ENCODE measurements at places on chromosomes 4 and X. TPM values are rescaled to one million over a fixed set of nuclear protein-coding genes. Genes with fewer than 3 reads are reported as not detected.

FREM3 gene
- total RNA-seq = not detected

DNA sequence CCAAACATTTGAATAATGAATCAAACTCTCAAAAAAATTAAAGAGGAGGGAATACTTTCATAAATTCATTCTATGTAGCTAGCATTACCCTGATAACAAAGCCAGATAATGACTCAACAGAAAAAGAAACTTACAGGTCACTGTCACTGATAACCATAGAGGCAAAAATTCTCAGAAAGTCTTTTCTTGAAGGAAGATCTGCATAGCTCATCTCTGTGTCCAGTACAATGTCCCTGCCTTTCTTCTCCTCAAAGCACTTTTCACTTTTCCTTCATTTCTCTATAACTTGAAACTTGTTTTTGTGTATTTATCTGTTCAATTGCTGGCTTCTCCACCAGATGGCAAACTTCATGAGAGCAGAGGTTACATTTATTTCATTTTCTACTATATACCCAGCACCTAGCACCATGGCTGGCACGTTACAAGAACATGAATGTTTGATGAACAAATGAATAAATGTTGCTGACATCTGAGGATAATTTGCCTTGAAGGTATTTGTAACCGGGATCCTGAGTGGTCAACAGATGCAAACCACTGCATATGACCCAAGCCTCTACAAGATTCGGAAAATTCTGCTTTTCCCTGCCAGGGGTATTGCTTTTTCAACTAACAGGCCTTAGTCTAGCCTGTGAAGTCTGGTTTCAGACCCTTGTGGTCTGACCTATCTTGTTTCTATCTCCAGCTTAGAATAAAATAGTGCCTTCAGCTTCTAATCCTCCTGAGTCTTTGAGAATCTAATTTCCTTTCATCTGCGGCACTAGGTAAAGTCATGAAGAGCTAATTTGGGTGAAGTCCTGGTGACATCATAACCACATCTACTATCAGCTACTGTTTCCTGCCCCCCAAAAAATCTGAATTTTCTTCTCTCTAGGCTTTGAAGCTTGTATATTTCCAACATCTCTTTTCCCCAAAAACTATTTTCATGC, 52.5 kb upstream of the ANTXR2 start:
- DNase-seq = no peak

- no peak for DNase-seq
Measured at GRCh38 chrX:111443946-111444345, 32.0 kb upstream of the DCX start.

GRCh38 chr4:47427935-47428334, 35.6 kb downstream of the COMMD8 start:
- DNase-seq = no peak

GRCh38 chrX:5852941-5853340, 375.7 kb downstream of the NLGN4X start:
- DNase-seq = no peak

GRCh38 chrX:128078545-128078944, 26.3 kb upstream of the ACTRT1 start:
- no peak for DNase-seq

DNA sequence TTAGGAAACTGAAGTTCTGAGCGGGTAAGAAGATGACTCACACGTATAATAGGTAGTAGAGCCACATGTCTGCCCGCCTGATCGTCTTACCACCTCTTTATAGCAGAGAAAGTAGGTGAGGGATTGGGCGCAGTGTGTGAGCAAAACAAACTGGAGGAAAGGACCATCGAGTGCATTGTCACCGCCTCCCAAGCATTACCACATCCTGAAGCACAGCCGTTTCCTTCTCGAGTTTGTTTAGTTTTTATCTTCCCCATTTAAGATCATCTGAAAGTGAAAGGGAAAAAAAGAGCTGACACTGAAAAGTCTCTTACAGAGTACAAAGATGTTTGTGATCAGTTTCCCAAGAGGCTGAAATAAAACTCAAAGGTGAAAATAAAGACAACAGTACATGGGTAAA, 14.8 kb downstream of the PDK3 start:
- DNase-seq = no peak

- no peak for DNase-seq
Measured at GRCh38 chr4:55768291-55768690, 51.3 kb upstream of the EXOC1L start.

GRCh38 chr4:89598602-89599001, 238.4 kb downstream of the SNCA start:
- no peak for DNase-seq

GRCh38 chr4:27844376-27844775, 983.7 kb downstream of the STIM2 start:
- DNase-seq = no peak

DNA sequence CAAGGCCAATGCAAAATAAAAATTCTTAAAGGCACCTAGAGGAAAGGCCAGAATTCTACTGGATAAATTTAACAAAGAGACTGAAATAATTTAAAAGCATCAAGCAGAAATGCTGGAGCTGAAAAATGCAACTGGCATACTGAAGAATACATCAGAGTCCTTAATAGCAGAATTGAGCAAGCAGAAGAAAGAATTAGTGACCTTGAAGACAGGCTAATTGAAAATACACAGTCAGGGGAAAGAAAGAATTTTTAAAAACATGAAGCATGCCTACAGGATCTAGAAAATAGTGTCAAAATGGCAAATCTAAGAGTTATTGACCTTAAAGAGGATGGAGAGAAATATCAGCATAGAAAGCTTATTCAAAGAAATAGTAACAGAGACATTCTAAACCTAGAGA, 371.7 kb downstream of the KLHL13 start:
- no peak for DNase-seq

SSX2 gene
- not detected for total RNA-seq

DNA sequence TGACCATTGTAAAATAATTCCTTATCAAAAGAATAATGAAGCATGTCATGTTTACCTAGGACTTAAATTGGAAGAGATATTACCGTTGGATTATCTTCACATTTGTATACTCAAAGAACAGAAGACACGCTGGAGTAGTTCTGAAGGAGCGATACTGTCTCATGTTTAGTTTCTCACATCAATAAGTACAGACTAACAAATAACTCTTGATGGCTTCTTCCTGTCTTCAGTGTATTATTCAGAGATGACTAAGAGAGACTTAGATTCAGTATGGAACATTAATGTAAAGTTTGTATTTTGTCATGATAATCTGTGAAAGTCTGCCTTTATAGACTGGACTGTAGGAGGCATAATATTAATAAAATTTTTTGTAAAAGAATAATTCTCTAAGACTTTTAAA, 72.7 kb downstream of the SPRY1 start:
- no peak for DNase-seq

ARX gene
- not detected for total RNA-seq

DNA sequence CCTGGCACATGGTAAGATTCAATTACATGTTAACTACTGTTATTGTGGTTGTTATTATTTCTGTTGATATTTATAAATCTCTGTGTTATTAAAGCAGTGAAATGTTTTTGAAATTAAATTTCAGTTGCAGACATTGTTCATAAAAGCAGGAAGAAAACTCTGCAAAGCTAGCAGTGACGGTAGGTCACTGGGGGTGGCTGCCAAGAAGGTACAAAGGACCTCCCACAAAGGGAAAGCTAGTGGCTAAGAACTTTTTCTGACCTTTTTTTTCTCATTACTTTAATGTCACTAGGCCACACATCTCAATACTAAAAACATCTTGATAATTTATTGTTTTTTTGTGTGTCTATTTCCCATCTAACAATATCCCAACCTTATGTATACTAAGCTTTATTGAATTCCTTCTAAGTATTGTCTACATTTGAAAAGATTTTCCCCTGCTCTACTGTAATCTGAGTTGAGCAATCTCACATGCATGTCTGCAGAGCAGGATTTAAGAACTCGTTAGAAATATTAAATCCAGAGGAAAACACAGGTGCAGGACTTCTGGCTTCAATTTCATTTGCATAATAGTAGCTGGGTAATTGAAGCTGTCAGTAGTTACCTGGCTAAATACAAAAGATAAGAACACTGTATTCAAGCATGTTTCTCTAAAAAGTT, 197.3 kb downstream of the CFAP299 start:
- no peak for DNase-seq

DNA sequence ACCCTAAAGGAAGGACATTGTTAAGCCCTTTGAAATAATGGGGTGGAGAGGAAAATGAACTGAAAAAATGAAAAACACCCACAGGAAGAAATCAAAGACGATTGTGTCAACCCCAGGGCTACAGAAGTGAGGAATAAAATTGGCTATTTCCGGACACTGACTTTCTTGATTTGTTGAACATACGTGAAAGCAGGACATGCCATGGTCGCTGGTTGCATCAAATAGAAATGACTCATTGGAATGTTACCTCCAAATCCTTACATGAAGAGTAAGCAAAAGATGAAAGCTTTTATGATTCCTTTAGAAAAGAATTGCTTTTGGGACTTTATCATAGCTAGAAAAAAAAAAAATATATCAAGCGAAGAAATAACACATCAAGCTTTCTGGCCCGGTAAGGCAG, 75.3 kb downstream of the DCUN1D4 start:
- no peak for DNase-seq

STBD1 gene
- 28.5 TPM for total RNA-seq

TMEM35A gene
- total RNA-seq = 0.23 TPM

GRCh38 chr4:39305912-39306677, 60.1 kb downstream of the RFC1 start:
- DNase-seq = no peak

DNA sequence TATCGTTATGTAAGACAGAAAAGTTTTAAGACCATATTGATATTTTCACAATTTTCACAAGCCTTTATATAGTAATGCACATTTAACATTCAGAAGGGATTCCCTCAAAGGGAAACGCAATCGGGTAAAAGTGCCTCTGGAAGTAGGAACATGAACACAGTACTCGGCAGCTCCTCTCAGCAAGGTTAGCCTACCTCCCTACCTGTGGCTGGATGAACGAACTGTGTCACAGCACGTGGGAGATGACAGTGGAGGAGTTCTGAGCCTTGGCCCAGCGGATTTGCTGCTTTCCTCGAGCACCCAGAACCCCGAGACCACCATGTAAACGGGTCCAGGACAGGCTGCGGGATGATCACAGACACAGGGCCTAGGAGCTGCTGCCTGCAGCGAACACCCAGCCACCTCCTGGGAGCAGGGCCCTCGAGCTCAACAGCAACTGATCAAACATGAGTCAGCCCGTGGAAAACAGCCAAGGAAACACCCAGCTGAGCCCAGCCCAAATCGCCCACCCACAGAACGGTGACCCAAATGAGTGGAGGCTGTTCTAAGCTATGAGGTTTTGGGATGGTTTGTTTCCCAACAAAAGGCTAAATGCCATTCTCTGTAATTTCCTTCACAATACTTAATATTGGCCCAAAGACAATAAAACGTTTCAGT, 30.4 kb downstream of the FAT1 start:
- peak; percentile 84 for DNase-seq

ARHGEF38 gene
- not detected for total RNA-seq

WDFY3 gene
- total RNA-seq = 46.5 TPM

DNA sequence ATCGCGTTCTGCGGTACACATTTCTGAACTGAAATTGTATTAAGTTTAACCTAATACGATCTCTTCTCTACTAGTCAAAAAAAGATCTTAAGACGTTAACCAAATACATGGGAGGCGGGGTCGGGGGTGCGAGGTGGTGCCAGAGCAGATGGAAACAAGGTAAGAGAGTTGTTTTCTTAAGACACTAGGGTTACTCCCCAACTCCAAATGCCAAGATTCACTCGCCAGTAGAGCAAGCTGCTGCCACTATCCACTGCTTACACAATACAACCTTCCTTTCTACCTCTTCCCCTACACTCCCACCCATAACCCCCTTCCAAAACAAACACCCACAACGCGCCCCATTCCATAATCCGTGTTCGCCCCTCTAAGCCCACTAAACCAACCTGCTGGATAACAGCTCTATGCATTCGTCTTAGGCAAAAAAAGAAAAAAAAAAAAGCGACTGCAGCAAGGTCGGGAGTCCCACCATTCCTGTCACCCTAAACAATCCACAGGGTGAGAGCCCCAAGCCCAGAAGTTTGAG, 1.3 kb downstream of the LCORL start:
- DNase-seq = peak; percentile 9

GRCh38 chr4:78764498-78764961, 11.6 kb upstream of the BMP2K start:
- DNase-seq = no peak

ATP11C gene
- total RNA-seq = 5.6 TPM

- no peak for DNase-seq
Measured at GRCh38 chr4:43411226-43411625, 518.7 kb downstream of the GRXCR1 start.

ABCG2 gene
- total RNA-seq = 2.2 TPM

OPN1MW2 gene
- total RNA-seq = not detected

GRCh38 chrX:153029875-153030274, 26.4 kb upstream of the PNMA3 start:
- DNase-seq = peak; percentile 45

SPANXB1 gene
- total RNA-seq = not detected

GRCh38 chr4:113998531-113998930, 19.1 kb upstream of the ARSJ start:
- no peak for DNase-seq

GRCh38 chr4:15670576-15670975, 11.1 kb upstream of the FAM200B start:
- DNase-seq = no peak

- DNase-seq = no peak
Measured at GRCh38 chr4:74368596-74368995, 3.7 kb downstream of the EREG start.

GRCh38 chrX:11739776-11740175, 18.3 kb upstream of the MSL3 start:
- DNase-seq = no peak

RPS6KA6 gene
- total RNA-seq = 3.2 TPM

GRCh38 chr4:836003-836511, 10.1 kb upstream of the CPLX1 start:
- DNase-seq = no peak

All from right cardiac atrium (tissue), 5 donors.